ENCODE measurements at places on chromosomes 1 and 21. TPM values are rescaled to one million over a fixed set of nuclear protein-coding genes. Genes with fewer than 3 reads are reported as not detected.

- no peak for DNase-seq
These were observed 280.6 kb downstream of the TTLL7 start for GRCh38 chr1:83718338-83718737.

GRCh38 chr1:223717695-223718363, 5.5 kb downstream of the CAPN2 start:
- no peak for DNase-seq

The SLC9C2 gene
- total RNA-seq, result not detected

GRCh38 chr21:14615359-14615974, 69.4 kb upstream of the SAMSN1 start:
- DNase-seq, result no peak

DNA sequence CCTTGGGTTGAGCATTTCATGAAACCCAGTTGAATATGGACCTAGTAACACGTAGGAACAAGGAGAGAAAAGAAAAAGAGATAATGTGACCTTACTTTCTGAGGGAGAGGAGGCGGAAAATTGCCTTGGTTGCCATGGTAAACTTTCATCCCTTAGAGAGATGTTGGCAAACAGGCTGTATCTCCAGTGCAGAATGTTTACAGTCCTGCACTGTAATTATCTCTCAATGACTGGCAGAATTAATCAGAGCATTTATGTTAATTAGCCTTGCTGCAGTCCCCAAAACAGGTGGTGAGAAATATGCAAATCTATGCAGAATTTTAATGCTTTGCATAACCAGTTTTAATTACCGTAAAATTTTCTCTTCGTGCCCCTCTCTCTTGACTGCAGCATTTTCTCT, 147.3 kb downstream of the CD247 start:
- DNase-seq, result no peak

DNA sequence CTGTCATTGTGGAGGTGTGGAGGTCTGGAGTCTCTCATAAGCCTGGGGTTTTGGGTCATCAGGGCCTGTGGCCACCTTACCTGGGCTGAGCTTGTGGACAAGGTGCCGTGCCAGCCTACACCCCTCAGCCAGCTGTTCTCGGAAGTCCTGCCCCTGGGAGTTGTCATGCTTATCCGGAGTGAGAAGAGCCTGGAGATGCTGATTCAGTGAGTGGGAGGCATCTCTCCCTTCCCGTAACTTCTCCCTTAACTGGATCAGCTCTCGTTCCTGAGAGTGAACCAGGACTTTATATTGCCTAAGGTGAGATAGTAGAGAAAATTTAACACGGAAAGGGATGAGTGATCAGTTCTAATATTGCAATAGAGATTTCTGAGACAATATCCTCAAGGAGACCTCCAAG, 30.0 kb upstream of the REG4 start:
- DNase-seq, result no peak

DNA sequence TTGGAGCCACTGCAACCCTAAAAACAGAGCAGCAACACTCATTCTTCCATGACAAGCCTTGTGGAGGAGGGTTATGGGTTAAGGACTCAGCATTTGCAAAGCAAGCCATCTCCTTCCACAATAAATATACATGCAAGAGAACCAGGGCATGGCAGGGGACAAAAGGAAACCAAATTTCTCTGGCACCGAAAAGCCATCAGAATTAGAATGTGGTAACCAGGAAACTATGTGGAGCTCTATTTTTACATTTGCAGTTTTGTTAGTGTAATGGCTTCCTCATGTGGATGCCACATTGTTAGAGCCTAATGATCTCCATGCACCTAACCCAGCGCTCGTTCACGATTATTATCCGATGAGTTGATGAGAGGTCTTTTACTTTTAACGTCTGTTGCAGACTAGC, 91.7 kb downstream of the NAV1 start:
- no peak for DNase-seq

DNA sequence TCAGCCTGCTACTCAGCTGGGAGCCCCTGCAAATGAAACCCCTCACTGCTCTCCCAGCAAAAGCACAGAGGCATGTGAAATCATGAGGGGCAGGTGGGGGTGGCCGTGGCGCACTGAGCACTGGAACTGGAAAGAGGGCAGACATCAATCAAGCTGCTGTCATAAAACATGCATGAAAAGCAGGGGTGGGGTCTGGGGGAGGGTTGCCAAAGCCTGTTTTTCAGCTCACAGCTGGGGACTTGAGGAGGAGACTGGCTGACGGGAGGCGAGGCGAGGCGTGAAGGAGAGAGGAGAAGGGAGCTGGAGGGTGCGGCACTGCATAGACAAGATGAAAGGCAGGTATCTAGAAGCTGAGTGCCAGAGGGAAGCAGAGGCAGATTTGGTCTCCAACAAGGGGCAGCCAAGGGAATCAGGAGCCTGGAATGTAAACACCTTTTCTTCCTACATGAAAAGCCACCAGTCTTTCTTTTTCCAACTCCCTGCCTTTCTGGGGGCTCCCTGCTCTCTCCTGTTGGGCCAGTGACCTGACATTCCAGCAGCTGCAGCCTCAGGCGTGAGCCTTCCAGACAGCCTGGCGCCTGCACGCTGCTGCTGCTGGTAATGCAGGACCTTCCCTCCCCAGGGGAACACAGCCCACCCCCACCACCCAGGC, 87.0 kb downstream of the NMNAT2 start:
- no peak for DNase-seq

DNA sequence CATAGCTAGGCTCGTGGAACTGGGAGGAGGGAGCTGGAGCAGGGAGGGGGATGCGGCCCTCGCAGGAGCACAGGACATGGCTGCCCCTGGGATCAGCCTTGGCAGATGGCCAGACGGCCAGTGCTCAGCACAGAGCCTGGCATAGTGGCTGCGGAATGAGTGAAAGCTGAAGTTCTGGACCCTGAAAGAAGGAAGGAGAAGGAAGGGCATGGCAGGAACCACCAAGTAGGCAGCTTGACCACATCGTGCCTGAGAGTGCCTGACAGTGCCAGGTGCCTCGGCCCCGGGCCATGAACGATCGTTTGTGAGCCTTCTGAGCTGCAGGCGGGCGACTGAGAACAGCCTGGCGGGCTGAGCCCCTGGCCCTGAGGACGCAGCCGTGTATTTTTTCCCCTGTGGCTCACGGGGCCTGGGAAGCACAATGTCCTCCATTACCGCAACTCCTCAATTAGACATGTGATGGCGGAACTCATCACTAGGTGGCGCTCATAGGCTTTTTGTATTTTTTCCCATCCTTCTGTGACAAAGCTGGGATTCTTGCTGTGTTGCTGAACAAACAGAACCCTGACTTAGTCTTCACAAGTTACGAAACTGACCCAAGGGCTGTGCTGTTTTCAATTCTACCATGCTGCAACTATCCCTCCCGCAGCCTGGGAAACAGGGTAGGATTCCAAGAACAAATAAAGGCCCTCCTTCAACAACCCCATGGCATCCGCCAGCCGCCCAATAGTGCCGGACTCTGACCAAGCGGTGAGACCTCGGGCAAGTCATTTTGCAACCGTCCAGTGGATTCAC, 29.9 kb upstream of the TMEM61 start:
- DNase-seq, result peak; percentile 36

- DNase-seq, result no peak
These were observed 2.2 kb upstream of the FOXD3 start for GRCh38 chr1:63320022-63320721.

DNA sequence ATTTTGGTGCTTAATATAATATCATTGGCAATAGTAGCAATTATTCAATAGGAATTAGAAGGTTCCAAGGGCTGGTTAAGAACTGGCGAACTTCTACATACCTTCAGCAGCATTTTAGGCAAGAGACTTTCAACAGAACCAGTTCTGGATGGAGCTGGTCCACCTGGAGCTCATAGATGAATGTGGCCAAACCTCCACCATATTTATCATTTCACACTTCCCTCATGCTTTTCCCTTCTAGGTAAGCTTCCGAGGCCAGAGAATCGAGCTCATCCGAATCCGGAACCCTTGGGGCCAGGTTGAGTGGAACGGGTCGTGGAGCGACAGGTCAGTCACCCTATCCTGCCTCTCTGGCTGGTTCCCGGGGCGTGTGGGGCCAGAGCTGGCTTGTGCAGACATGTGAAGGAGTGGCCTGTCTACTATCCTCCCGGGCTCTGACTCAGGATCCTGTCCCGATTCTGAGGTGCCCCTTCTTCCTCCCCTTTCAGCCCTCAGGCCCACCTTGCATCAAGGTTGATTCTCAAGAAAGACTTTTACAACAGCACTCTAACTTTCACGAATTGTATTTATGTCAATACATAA, 24.7 kb downstream of the CAPN9 start:
- no peak for DNase-seq

The CHODL gene
- total RNA-seq, result not detected

Data from OCI-LY7 (cell line).